ENCODE measurements at places on chromosomes 6 and 20. TPM values are rescaled to one million over a fixed set of nuclear protein-coding genes. Genes with fewer than 3 reads are reported as not detected.

GRCh38 chr6:125979101-125979500 lies 7.2 kb upstream of the TRMT11 start:
- DNase-seq = no peak

DNA sequence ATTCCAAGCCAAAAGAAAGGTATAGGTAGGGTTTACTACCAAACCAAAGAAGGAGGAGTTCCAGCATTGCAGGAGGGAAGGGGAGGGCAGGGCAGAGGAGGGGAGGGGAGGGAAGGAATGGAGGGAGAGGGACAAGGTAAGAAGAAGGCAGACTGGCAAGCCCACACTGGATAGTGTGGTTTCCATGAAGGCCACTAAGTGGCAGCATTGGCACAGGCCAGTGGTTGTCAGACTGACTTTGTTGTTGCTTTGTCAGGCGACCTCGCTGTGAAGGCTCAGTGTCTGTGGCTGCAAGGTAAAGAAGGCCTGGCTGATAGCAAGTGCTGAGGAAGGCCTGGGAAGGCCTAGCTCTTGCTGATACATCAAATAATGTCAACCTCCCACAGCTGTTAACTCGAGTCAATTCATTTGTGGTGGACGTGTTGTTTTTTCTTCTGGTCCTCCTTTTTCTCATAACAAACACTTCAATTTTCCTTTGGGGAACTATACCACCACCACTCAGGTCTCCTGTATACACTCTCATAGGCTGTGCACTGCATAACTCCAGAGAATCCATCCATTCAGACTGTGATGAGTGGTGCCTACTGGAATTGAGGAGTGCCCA lies 7.7 kb upstream of the ZNF334 start:
- DNase-seq = peak; percentile 38

The SPATS1 gene
- polyA plus RNA-seq = not detected

GRCh38 chr6:31203345-31203979 lies 33.0 kb upstream of the POU5F1 start:
- peak; percentile 55 for DNase-seq

The OPN5 gene
- polyA plus RNA-seq = not detected

- DNase-seq = peak; percentile 40
Measured at GRCh38 chr6:110053395-110054240, 75.5 kb downstream of the GPR6 start.

GRCh38 chr20:61234224-61234890 lies 17.7 kb upstream of the CDH4 start:
- DNase-seq = no peak
